ENCODE measurements at places on chromosomes 7 and 10. TPM values are rescaled to one million over a fixed set of nuclear protein-coding genes. Genes with fewer than 3 reads are reported as not detected.

ITGA8 gene
- not detected for total RNA-seq

LIPJ gene
- not detected for total RNA-seq

SAMD8 gene
- 13.2 TPM for total RNA-seq

NME8 gene
- not detected for total RNA-seq

CRTAC1 gene
- not detected for total RNA-seq

KLF14 gene
- total RNA-seq = not detected

CELF2 gene
- total RNA-seq = 174 TPM

AKR1C4 gene
- total RNA-seq = not detected

ZNF394 gene
- 61.2 TPM for total RNA-seq

FZD1 gene
- total RNA-seq = 0.72 TPM

LFNG gene
- 99.5 TPM for total RNA-seq

CLRN3 gene
- total RNA-seq = not detected

GPC2 gene
- total RNA-seq = 15.7 TPM

VIPR2 gene
- total RNA-seq = 0.30 TPM

CFAP46 gene
- not detected for total RNA-seq

MCU gene
- total RNA-seq = 11.2 TPM

CAMK2B gene
- not detected for total RNA-seq

ARHGEF35 gene
- 7.7 TPM for total RNA-seq

OR2A1 gene
- 0.13 TPM for total RNA-seq

NPSR1 gene
- total RNA-seq = not detected

FAM25A gene
- total RNA-seq = not detected

MYOF gene
- total RNA-seq = 0.31 TPM

CUZD1 gene
- 2.0 TPM for total RNA-seq

IDI1 gene
- 83.0 TPM for total RNA-seq

CPA4 gene
- not detected for total RNA-seq

GPR22 gene
- total RNA-seq = not detected

GBX1 gene
- not detected for total RNA-seq

KAZALD1 gene
- 0.48 TPM for total RNA-seq

STOX1 gene
- 0.86 TPM for total RNA-seq

HKDC1 gene
- 9.6 TPM for total RNA-seq

TUBAL3 gene
- not detected for total RNA-seq

POLR2J3 gene
- 33.3 TPM for total RNA-seq

LIPM gene
- total RNA-seq = not detected

SEMA3A gene
- 1.8 TPM for total RNA-seq

PNLIPRP2 gene
- not detected for total RNA-seq

DNAAF5 gene
- total RNA-seq = 21.9 TPM

FAM237B gene
- not detected for total RNA-seq

AKR1E2 gene
- 6.1 TPM for total RNA-seq

PLOD3 gene
- total RNA-seq = 73.0 TPM

ABCB1 gene
- total RNA-seq = 2.2 TPM

NPY gene
- not detected for total RNA-seq
